ENCODE measurements at places on chromosomes 13 and 19.

GRCh38 chr19:5991244-5991838 lies 13.4 kb upstream of the RANBP3 start:
- no peak for DNase-seq

DNA sequence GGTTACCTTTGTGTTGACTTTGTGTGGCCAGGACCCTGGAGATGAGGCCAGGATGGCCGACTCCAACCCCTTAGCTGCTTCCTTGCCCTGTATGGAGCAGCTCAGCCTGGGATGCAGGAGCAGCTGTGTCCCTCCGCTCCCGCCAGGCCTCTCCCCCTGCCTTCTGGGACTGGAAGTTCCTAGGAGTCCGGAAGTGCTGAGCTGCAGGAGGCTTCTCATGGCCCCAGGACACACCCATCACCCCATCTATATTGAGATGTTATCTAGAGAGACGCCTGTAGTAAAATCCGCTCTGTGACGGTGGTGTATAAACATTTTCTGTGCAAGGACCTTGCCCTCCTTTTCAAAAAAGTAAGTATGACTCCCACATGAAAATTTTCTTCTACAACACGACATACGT lies 27.0 kb downstream of the WTIP start:
- DNase-seq, result no peak

- no peak for DNase-seq
These were observed 17.5 kb upstream of the HS6ST3 start for GRCh38 chr13:96072392-96072791.

GRCh38 chr13:29994911-29995595 lies 144.6 kb upstream of the UBL3 start:
- DNase-seq, result no peak

- no peak for DNase-seq
These were observed 20.0 kb downstream of the UCHL3 start for GRCh38 chr13:75569576-75569975.

- DNase-seq, result no peak
These were observed 18.5 kb downstream of the CYP2A6 start for GRCh38 chr19:40831502-40832430.

DNA sequence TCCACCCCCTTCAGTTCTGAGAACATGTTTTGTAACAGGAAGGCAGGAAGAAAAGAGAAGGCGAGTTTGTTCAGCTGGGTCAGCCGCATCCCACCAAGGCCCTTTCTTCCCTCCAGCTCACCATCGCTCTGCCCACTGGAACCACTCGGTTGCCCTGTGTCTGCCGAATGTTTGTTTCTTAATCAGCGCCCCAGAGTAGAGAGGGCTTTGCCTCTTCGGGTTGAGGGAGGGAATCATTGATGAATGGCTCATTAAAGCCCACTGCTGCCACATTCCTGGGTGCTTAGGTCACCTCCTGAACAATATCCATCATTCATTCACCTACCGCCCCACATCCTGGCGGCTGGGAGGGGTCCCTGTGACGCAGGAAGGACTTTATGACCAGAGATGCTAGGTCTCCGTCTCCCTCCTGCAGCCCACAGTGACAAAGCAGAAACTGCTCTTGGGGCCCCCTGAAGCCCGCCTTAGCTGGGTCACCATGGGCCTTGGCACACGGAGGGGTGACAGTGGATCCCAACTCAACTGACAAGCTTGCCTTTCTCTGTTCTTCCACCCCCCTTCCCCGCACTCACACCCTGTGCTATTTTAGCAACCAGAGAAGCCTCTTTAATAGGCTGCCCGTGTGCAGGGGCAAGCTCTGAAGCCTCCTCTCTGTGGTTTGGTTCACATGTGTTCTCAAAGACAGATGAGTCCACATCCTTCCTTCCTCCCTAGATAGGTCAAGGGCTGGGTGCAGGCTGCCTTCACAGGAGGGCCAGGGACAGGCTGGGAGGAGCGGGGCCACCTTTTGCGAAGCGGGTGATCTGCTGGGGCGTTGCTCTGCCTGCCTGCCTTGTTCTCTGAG lies 46.2 kb downstream of the ACTN4 start:
- DNase-seq, result peak; percentile 46

- DNase-seq, result no peak
These were observed 13.1 kb upstream of the NOTCH3 start for GRCh38 chr19:15213715-15214381.

- peak; percentile 54 for DNase-seq
These were observed 1.4 kb downstream of the RETN start for GRCh38 chr19:7670150-7670783.

DNA sequence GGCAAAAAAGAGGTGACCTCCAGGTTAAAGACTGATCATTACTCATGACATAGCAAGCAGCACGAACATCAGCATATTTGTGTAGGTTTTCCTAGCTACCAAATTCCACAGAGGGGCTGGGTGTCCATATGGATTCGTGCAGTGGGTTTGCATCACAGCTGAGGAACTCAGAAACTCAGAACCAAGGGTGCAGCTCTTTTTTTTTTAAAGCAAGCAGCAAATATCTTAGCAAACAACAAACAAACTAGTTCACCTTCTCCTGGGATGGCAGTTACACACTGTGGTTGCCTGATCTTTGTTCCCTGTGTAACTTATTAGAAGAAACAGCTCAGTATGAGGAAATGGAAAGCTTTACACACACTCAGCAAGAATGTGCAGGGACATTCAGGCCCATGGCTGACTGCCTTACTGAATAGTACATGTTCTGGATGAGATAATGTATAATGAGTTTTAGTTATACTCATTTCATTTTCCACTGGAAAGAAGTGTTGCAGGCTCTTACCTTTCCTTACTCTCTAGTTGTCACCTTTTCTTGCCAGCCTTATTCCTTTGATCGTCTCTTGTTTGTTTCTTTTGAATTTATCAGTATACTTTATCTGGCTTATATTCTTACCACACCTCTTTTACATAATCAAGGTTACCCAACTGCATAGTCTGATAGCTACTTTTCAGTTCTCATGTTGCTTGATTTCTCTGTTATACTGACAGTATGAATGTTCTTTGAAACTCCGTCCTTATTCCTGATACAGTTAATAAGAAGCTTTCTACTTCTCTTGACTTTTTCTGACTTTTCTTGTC lies 4.3 kb downstream of the NDFIP2 start:
- no peak for DNase-seq

DNA sequence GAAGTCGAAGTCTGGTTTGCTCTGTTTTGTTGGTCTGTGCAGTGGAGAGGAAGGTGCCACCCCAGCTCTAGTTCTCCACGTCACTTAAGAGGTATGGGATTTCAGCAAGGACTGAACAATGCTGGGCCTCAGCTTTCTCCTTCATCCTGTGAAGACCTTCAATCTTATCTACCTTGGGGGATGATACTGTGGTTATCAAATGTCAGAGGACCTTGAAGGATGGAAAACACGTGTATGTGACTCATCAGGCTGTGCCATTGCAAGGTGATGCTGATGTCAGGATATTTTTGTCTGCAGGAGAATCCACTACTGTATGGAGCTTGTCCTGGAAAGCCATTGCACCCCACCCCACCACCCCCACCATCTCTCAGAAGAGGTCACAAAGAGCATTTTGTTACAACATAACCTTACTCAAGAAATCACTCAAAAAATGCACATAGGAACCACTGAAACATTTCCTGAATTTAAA lies 81.4 kb upstream of the UQCRFS1 start:
- no peak for DNase-seq

GRCh38 chr19:18167011-18167410 lies 6.6 kb upstream of the IFI30 start:
- no peak for DNase-seq

DNA sequence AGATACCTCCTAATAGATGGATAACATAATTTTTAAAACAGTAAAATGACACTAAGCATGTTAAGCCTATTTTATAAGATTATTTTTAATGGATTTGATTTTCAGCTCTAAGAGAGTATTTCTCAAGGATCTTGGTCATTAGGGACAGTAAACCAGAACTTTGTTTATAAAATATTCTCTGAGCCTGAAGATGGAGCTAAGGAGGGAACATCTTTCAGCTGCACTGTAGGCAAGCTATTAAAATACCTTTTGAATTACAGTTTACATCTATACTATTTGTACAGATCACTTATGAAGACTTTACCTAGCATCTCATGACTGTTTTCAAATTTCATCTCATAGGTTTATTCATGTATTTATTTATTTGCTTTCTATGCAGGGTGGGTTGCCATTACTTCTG lies 345.3 kb downstream of the MYO16 start:
- DNase-seq, result no peak

- no peak for DNase-seq
These were observed 140.5 kb downstream of the SLC7A1 start for GRCh38 chr13:29454931-29455481.

GRCh38 chr13:50377726-50378270 lies 362.6 kb downstream of the KCNRG start:
- DNase-seq, result no peak

GRCh38 chr19:33355535-33355934 lies 18.0 kb upstream of the CEBPG start:
- no peak for DNase-seq

DNA sequence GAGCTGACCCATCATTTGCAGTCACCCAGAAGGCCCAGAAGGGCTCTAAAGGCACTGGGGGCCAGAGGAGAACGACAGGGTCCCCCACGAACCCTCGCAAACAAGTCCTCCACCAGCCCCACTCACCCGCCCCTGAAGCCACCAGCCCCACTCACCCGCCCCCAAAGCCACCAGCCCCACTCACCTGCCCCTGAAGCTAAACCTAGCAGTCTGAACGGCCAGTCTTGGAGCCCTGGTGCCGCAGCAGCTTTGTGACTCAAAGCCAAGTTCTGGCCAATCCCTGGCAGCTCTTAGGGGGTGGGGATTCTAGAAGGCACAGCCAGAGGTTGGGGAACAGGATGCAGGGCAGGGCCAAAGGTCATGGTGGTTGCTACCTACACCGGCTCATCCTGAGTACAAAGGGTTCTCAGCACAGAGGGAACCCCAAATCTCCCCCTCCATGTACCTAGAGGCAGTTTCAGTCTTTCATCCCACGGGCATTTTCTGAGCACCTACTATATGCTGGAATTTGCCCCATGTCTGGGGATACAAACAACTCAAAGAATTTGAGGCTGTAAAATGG lies at the start of gene IQCN:
TSS of gene IQCN (minus strand) at position 234 of the 562 bp plus-strand sequence. CDS start 4,974 bp downstream, outside the sequence.
- DNase-seq, result peak; percentile 65

- DNase-seq, result no peak
These were observed 23.7 kb upstream of the CERS4 start for GRCh38 chr19:8185343-8186068.

DNA sequence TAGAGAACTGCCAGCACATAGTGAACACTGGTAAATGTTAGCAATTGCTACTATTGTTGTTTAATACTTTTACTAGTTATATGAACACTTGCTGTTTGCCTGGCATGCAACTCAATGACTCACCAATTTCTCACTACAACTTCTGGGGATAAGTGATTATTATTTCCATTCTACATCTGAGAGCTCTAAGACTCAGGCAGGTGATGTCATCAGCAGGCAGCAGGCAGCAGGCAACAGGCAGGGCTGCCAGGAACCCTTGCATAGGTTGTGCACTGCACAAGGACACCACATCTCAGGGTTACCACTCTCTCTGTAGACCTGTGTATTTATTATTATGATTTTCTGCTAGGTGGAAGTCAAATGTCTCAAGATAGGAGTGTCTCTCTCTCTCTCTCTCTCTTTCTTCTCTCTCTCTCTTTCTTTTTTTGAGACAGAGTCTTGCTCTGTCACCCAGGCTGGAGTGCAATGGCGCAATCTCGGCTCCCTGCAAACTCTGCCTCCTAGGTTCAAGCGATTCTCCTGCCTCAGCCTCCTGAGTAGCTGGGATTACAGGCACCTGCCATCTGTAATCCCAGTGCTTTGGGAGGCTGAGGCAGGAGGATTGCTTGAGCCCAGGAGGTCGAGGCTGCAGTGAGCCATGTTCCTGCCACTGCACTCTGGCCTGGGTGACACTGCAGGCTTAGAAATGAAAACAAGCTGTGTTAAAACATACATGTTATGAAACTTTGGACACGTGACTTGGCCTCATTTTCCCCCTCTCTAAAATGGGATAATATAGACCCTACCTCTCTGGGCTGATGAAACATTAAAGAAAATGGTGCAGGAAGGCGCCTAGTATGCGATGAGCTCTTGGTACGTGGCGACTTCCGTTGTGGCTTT lies 22.7 kb downstream of the HPN start:
- no peak for DNase-seq

- no peak for DNase-seq
These were observed 1.2 kb downstream of the TBC1D4 start for GRCh38 chr13:75480671-75481175.

- no peak for DNase-seq
These were observed 2.5 kb downstream of the ZNF552 start for GRCh38 chr19:57812226-57812625.

GRCh38 chr19:45305421-45305820 lies 17.3 kb downstream of the CKM start:
- DNase-seq, result no peak

GRCh38 chr19:29467824-29468401 lies 57.9 kb upstream of the VSTM2B start:
- DNase-seq, result no peak

DNA sequence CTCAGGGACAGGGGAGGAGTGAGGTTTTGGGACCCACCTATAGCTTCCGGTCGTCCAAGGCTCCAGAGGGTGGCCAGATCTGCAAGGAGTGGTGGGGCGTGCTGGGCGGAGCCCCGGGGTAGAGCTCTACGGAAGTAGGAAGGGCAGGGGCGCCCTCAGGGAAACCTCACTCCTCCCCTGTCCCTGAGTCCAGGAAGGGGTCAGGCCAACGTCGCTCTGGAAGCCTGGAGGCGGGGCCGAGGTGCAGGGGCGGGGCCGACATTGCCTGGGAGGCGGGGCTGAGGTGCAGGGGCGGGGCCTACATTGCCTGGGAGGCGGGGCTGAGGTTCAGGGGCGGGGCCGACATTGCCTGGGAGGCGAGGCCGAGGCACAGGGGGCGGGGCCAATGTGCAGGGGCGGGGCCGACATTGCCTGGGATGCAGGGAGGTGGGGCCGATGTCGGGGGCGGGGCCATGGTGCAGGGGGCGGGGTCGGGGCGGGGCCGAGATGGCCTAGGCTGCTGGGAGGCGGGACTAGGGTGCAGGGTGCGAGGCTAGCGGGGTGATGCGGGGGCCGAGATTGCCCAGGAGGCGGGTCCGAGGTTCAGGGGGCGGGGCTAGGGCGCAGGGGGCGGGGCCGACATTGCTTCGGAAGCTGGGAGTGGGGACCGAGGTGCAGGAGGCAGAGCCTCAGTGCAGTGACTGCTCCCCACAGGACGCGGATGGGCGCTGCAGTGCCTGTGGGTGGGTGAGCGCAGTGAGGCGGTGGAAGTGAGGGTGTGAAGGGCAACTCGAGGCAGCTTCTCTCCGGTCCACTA lies 4.9 kb upstream of the PALM start:
- DNase-seq, result peak; percentile 77

- DNase-seq, result peak; percentile 90
These were observed 22.8 kb downstream of the ZNF763 start for GRCh38 chr19:11987405-11988281.

- DNase-seq, result no peak
These were observed 63.7 kb downstream of the CRYL1 start for GRCh38 chr13:20461860-20462532.

DNA sequence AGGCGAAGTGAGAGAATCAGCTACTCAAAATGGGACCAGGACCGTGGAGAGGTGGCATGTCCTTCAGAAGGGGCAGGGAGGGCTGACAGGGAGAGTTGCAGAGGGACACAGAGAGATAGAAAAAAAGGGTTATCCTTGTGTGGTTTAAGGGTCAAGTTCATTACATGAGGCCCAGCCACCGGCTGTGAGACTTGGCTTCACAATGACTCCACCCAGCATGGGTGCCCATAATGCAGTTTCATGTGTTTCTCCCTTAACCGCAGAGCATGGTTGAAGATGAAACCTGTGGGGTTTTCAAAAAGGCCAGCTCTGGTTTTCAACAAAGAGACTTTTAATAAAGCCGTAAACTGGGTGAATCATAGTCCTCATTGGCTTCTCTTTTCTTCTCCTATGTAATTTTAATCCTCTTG lies 164.6 kb downstream of the KLF5 start:
- DNase-seq, result no peak

- no peak for DNase-seq
These were observed 5.9 kb downstream of the MTMR6 start for GRCh38 chr13:25281193-25281934.
